T-helper 1 cell (primary cell): ENCODE measurements at places on chromosomes 11 and 22.

GRCh38 chr22:32265882-32266767, 11.0 kb upstream of the SLC5A4 start:
- DNase-seq = peak; percentile 40

DNA sequence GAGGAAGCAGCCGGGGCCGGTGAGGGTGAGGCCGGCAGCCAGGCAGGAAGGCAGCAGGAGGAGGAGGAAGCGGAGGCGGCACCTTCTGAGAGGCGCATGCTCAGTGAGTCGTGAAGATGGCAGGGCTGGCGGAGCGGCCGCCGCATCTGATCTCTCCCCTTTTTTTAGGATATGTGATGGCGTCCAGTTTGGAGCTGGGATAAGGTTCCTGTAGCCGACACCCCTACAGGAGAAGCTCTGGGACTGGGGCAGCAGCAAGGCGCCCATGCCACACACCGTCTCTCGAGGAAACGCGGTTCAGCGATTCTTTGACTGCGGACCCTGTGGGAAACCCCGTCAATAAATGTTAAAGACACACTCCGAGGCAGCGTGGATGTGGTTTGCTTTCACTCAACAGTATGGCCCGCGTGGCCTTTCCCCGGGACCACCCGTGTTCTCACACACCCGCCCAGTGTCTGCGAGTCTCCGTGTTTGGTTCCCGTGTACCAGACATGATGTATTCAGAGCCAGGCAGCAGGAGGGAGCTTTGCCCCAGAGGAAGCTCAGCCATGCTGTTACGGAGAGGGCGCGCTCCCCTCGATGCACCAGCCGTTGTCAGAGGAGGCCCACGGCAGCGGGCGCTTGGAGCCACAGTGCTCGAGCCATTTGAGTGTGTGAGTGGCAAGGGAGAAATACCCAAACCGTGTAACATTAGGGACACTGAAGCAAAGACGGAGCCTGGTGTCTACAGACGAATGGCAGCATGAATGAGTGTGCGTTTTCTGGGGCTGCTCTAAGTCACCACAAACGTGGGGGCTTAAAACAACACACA, 27.7 kb upstream of the PARVB start:
- DNase-seq = peak; percentile 49

GRCh38 chr11:78876676-78877075, 302.0 kb upstream of the NARS2 start:
- DNase-seq = no peak

DNA sequence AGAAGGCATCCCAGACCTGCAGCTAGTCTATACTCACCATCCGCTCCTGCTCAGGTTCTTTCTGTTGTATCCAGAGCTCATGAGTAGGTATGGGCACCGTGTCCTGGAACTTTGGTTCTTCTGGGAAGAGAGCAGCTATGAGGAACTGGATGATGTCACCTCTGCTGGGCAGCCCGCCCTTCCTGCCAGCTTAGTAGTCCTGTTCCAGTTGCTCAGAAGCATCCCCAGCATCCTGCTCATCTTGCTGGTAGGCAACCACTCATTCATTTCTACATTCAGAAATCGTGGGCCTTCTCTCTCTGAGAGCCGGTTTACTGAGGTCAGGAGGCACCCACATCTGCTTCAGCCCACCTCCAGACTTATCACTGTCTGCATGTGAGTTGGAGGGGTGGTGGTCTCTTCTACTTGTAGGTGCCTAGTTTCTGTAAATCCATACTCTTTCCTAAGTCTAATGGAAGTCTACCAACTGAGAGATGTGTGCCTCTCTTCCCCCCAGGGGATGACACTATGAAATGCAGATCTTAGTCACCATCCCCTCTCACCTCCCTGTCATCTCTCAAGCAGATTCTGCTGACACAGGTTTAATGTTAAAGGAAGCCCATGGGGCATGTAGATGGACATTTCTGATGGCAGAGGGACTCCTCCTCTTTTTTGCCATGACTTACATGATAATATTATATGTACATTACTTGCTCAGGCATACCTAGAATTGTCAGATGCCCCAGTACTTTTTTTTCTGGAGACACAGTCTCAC, 29.6 kb upstream of the CCDC134 start:
- DNase-seq = no peak

GRCh38 chr11:115929618-115930129, 425.5 kb upstream of the CADM1 start:
- no peak for DNase-seq

GRCh38 chr11:117535201-117535849, 207.7 kb downstream of the CEP164 start:
- DNase-seq = no peak
